ENCODE measurements at places on chromosomes 13 and 19. TPM values are rescaled to one million over a fixed set of nuclear protein-coding genes. Genes with fewer than 3 reads are reported as not detected.
A peak's percentile ranks its signal among the peaks of the same experiment; 100 is the strongest.

DNA sequence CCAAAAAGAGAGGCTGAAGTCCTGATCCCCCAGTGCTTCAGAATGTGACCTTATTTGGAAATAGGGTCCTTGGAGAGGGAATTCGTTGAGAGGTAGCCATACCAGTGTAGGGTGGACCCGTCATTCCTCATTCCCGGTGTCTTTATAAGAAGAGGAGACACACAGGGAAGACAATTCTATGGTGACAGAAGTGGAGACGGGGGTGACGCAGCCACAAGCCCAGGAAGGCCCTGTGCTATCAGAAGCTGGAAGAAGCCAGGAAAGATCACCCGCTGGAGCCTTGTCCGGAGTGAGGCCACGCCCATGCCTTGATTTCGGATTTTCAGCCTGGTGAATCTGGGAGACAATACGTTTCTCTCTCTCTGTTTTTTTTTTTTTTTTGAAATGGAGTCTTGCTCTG lies 2.6 kb upstream of the MYPOP start:
- DNase-seq = no peak

GRCh38 chr13:83761631-83762030 lies 120.6 kb downstream of the SLITRK1 start:
- no peak for DNase-seq

DNA sequence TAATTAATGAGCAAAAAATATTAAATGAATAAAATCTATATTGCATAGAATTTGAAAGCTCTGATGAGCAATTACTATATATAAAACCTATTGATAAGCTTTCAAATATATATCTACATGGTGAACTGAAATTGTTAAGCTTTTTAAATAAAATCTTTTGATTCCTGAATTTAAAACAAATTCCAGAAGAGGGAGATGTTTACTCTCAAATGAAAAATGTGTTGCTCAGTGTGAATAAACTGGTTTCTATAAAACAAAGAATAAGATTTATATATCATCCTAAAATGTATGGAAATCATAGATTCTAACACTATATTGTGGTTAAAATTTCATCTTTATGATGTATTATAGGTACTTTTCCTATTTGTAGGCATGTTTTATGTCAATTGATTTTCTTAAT lies 171.5 kb upstream of the SLITRK6 start:
- DNase-seq = no peak

- peak; percentile 69 for DNase-seq
Observed at GRCh38 chr19:8456064-8456463, 11.3 kb downstream of the HNRNPM start.

DNA sequence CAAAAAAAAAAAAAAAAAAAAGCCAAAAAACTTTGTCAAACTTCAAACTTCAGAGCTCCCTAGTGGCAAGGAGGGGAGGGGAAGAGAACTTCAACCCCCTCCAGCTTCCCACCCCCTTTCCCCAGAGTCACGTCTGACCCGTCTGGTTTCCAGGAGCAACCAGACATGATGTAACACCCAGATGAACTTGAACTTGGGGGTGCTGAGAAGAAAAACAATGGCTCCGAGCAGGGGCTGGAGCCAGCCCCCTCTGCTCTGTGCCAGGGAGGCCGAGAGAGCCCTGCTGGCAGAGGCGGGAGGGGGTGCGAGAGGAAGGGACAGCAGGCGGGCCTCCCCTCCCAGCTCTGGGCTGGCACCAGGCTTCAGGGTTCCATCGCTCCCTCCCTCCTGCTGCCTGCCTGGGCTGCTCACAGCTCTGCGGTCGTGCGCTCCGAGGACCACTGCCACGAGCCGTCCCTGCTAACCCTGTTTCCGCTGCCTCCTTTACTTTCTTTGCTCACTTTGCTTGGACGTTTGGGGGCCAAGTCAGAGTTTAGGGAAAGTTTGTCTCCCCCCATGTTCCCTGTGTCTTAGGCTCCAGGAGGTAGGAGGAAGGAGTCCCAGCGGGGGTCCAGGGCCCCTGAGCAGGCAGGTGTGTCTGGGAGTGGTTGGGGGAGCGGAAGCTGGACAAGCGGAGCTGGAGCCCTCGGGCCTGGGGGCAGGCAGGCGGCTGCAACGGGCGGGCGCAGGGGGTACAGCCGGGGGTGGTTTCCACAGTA lies 11.1 kb downstream of the LYL1 start:
- peak; percentile 86 for DNase-seq

DNA sequence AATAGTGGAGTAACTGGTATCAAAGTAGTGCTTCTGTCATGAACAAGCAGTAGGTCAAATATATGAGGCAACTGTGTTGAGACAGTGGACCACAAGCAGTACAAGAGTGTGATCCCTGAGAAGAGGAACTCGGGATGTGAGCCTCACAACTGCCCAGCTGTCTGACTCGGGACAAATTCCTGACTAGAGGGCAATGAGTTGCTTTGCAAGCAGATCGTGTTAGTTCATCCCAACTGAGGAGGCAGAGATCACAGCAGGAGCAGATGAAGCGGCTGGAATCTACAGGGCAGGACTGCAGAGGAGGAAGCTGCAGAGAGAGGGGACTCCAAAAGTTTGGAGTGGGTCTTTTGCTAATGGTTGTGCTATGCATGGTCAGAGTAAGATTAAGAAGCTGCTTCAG lies 741.1 kb downstream of the DIAPH3 start:
- no peak for DNase-seq

The SERTAD3 gene
- total RNA-seq = 26.0 TPM

Measured in H7 (cell line).